ENCODE measurements at places on chromosomes 12 and 14.
A peak's percentile ranks its signal among the peaks of the same experiment; 100 is the strongest.

GRCh38 chr14:68392393-68393141, 400.3 kb downstream of the ZFP36L1 start:
- DNase-seq: no peak

- no peak for DNase-seq
Observed at GRCh38 chr12:32819424-32819823, 63.7 kb upstream of the YARS2 start.

- no peak for DNase-seq
Observed at GRCh38 chr14:71331403-71331802, 424.1 kb downstream of the PCNX1 start.

- DNase-seq: no peak
Observed at GRCh38 chr14:103899316-103899715, 28.9 kb upstream of the TDRD9 start.

GRCh38 chr14:32211068-32211404, 8.0 kb upstream of the RNU6-8 start:
- no peak for DNase-seq

DNA sequence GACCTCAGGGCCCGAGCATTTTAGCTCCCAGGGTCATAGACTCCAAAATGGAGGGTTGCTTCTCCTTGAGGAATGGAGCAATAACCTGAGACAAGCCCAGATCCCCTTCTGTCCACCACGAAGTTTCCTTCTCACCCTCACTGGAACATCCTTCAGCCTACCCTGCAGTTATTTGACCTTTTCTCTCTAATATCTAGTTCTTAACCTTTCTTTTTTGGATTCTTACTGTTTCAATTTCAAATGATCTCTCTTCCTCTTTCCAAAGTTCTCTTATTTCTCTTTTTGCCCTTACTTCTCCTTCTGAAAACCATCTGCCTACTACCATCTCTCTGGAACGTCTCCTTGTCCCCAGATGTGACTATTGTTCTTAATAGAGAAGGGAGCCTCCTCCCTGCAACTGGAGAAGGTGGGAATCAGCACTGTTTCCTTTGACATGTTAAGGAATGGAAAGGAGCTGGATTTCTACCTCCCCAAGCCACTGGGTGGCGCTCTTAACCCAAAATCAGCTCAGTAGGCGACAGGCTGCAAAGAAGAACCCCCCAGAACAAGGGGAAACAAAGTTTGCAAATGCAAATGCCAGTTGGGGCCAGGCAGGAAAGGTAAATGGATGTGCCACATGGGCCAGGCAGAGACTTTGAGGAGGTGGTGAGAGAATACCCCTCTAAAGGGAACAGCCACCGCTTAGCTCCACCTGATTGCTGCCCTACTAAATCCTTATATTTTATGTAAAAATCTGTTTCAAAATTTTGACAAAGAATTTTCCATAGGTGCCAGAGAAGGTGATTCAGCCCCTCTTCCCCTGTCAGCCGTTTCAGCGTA, 22.4 kb upstream of the PDE1B start:
- DNase-seq: peak; percentile 13

GRCh38 chr14:44403193-44403592, 103.9 kb downstream of the FSCB start:
- no peak for DNase-seq

GRCh38 chr12:98262902-98263301, 252.5 kb upstream of the TMPO start:
- no peak for DNase-seq

DNA sequence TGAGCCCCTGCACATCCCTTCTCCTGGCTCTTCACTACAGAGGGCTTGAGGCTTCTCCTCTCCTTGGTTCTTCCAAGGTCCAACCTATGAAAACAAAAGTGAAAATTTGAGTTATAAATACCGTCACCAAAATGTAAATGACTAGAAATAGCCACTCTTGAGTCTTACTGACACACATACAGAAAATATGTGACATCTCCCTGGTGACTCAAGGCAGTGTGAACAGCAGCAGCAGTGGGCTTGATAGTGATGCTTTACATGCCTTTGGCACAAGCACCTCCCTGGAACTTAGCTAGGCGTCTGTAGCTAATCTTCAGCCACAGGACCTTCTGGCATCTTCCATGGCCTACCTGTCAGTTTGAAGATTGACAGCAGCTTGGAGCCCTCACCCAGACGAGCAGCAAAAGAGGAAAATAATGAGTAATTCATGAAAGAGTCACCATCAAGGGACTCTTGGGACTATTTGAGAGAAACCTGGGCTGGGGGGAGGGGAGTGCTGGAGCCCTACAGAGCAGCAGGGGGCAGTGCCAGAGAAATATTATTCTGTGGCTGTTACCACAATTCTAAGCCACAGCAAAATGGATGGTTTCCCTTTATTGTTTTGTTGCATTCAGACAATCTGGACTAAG, 158.0 kb downstream of the KCNK10 start:
- DNase-seq: no peak

DNA sequence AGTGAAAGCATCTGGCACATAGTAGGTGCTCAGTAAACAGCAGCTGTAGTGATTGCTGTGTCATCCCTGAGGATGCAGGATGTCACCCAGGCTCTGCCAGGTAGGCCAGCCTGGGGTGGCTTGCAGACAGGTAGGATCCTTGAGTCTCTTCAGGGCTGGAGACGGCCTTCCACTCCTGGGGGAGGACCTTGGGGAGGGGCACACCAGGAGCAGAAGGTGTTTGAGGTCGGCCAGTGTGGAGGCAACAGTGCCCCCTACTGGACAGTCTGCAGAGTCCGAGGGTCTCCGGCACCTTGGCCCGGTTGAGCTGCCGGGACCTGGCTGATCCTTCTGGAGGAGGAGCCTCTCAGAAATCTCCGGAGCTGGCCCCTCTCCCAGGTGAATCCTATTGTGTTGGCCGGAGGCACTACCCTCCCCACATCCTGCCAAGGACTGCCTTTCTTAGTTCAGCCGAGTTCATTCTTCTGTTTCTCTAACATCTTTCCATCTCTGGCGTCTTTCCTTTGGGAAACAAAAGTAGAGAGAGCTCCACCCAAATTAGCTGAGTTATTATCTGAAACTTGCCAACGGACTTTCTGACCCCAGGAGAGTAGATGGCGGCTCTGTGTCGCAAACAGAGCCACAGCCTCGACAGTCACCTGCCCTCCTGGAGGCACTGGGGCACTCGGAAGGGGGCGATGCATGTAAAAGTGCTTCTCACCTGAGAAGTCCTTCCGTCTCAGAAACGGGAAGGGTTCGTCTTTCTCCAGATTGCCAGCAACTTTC, 41.8 kb upstream of the CLMN start:
- DNase-seq: peak; percentile 60

- no peak for DNase-seq
Observed at GRCh38 chr12:80815351-80815750, 98.6 kb downstream of the MYF5 start.

All from stimulated activated effector memory CD8-positive, alpha-beta T cell treated with anti-CD3 and anti-CD28 coated beads, Interleukin-12 subunit alpha, Interleukin-12 subunit beta, amount 100 ng/mL, for 72 hours (primary cell).